ENCODE measurements at places on chromosomes 5 and 9. TPM values are rescaled to one million over a fixed set of nuclear protein-coding genes. Genes with fewer than 3 reads are reported as not detected.
A peak's percentile ranks its signal among the peaks of the same experiment; 100 is the strongest.

Gene NR4A3
- total RNA-seq = 53.1 TPM

Gene SLC9A3
- 1.3 TPM for total RNA-seq

Gene NPR3
- 0.25 TPM for total RNA-seq

GRCh38 chr5:174745590-174746103 is 21.3 kb downstream of the MSX2 start:
- DNase-seq = no peak

DNA sequence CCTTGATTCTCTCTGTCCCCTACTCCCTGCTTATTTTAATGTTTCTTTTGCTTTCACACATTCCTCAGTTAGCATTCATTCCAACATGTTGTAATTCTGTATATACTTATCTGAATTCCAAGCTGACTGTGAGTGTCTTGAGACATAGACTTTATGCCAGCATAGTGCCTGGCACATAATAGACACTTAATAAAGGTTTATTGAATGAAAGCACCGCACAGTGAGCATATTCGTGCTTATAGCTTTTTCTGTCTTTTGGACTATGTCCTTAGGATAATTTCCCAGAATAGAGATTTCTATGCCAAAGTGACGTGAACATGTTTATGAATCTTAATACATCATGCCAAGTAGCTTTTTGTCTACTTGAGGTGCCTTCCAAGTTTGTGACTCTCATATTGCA is 174.6 kb downstream of the CD180 start:
- DNase-seq = no peak

Gene AQP7
- total RNA-seq = not detected

Gene RNF208
- 6.6 TPM for total RNA-seq

- DNase-seq = no peak
Observed at GRCh38 chr5:40220260-40220659, 459.5 kb upstream of the PTGER4 start.

Gene PHF24
- 1.1 TPM for total RNA-seq

Gene IL5
- 2.1 TPM for total RNA-seq

DNA sequence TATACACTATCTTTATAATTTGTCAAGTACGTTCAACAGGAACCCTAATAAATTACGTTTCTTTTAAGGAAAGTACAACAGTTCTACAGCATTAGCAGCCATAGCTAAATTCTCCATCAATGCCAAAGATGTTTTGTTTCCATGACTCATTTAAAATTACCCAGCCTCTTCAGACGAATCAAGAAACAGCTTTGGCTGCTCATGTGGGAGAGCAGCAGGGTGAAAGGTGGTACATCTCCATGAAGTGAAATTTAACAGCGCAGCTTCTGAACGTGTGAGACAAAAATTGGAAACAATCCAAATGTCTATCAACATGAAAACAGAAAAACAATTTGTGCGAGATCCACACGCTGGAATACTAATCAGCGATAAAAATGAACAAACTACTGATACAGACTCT is 327.3 kb upstream of the CDH6 start:
- DNase-seq = no peak

DNA sequence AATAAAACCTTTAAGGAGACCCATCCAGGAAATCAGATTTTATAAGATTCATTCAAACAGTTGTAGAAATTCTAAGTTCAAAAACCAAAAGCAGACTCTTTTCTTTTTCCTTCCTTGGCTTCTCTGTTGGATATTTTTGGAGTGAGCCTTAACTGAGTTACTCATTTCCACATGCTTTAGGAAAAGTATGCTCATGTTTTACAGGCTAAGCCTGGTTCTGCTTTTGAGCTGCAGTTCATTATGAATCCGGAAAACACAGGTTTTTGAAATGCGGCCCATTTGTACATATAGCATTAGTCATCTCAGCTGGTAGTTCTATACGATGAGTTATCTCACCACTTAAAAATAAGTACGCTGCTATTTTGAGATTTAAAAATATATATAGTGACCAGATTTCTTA is 156.6 kb upstream of the DMRT1 start:
- no peak for DNase-seq

Gene OR1J2
- not detected for total RNA-seq

GRCh38 chr9:33489066-33489465 is 15.3 kb upstream of the NOL6 start:
- no peak for DNase-seq

Gene MAP1B
- total RNA-seq = 5.5 TPM

DNA sequence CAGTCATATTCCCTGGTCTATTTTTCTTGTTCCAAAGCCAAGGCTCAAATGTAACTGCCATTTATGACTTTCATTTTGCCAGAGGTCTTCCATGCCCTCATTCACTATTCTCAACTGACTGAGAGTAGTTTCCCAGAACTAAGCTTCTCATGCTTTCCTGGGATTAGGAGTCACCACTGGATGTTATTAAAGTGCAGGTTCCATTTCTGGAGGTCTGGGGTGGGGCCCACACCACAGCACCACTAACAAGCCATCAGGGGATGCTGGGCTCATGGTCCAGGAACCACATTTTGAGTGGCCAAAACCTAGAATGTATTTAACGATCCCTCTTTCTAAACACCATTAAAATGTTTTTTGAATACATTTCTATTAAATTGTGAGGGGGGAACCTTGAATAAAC is 677.6 kb downstream of the SEMA5A start:
- DNase-seq = no peak

- peak; percentile 87 for DNase-seq
Observed at GRCh38 chr5:67166460-67167285, 29.9 kb downstream of the CD180 start.

All from activated T-cell treated with anti-CD3 and anti-CD28 coated beads, Interleukin-2, amount 50 U/mL, for 72 hours (primary cell).